ENCODE measurements at places on chromosomes 4 and X.

DNA sequence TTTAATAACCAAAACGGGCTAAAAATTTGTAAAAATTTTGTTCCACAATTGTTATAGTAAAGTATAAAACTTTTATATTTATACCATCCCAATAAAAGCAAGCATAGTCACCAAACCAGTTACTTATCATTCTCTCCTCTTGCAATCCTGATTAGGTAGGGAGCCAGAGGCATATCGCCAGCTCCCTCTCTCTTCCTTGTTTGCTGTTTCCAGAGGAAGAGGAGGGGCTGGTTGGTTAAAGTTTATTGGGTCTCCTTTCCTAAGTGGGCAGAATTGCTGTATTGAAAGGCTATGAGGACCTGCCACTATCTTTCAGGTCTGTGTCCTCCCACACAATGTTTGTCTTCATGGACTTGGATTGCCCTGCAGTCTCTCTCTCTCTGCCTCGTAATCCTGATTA is 29.6 kb upstream of the BBS12 start:
- no peak for DNase-seq

DNA sequence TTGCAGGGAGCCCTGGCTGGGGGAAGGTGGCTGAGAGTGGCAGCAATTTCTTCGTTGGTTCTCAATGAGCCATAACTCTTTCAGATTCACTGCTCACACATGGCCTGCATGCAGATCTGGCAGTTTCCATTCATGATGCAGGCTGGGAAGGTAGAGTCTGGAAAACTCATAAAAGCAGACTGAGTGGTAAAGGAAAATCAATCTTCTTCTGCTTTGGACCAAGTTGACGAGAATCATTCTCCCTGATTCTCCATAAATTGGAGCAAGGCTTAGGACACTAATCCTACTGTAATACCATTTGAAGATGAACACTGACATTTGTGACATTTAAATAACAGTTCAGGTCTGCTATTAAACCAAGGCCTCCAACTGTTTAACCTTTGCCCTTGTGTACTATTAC is 35.3 kb upstream of the HAND2 start:
- DNase-seq = no peak

DNA sequence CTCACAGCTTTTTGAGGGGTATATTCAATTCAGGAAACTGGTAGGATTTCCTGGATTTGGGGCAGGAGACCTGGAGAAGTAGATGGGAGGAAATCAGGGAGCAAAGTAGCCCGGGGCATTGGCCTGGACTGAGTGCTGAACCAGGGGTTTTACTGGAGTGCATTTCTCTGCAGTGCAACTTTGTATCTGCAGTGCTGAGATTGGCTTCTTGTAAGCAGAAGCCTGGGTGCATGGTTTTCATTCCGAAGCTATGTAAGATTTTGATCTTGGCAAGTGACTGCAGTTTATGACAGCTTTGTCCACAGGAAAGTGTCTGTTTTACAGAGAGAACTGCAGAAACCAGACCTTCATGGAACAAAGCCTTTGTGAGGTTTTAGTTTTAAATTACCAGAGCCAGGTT is 158.3 kb downstream of the SPCS3 start:
- peak; percentile 79 for DNase-seq

GRCh38 chr4:10526429-10527222 is 69.4 kb upstream of the ZNF518B start:
- DNase-seq = no peak

- no peak for DNase-seq
Observed at GRCh38 chr4:6229671-6230501, 29.5 kb upstream of the JAKMIP1 start.

GRCh38 chr4:59983852-59984251 is 1216.3 kb upstream of the ADGRL3 start:
- no peak for DNase-seq

DNA sequence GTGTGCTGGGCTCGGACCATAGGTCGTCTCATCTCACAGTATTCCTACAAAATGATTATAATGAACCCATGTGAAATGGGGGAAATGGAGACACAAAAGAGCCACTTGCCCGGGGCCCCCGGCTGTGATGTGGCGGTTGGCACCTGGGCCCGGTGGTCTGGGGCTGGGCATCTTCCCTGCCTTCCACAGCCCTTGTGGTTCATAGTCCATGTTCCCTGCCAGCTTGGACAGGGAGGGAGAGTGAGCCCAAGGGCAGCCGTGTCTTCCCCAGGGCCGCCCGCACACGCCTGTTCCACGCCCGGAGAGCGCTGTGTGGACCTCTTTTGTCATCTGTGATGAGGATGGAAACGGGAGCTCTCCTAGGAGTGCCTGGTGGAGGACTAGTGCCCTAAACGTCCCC is 5.2 kb downstream of the CPZ start:
- DNase-seq = no peak

- DNase-seq = peak; percentile 76
Observed at GRCh38 chr4:147733716-147734344, 1.9 kb downstream of the ARHGAP10 start.

DNA sequence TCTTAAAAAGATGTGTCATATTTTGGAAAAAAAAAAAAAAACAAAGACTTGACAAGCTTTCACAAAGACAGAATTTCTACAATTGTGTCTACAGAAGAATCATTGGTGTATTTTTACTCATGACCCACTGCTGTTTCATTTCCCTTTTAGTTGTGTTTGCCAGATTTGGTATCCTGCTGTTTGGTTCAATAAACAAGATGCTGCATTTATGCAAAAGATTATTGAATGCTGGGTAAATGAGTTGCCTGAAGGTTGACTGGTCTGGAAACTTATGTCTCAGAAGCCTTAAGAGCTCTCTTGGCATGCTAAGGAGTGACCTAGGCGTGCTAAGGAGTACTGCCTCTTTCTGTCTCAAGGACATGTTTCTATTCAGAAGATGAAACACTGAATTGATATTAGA is 64.9 kb upstream of the NPY2R start:
- no peak for DNase-seq

DNA sequence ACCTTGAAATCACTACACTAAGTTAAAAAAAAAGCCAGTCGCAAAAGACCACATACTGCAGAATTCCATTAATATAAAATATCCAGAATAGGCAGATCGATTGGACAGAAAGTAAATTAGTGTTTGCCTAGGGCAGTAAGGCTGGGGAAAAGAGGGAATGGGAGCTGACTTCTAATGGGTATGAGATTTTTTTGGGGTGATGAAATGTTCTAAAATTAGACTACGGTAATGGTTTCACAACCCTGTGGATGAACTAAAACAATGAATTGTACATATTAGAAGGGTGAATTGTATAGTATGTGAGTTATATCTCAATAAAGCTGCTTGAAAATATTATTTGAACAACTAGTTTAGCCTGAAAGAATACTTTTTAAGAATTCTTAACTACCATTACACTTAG is 6.7 kb upstream of the GPRIN3 start:
- DNase-seq = peak; percentile 29

GRCh38 chrX:50813843-50814661 is at the start of gene SHROOM4:
Gene SHROOM4, minus strand, starts transcription at chrX:50814194. Its CDS starts 176 bp downstream, at chrX:50814018.
- DNase-seq = peak; percentile 66

DNA sequence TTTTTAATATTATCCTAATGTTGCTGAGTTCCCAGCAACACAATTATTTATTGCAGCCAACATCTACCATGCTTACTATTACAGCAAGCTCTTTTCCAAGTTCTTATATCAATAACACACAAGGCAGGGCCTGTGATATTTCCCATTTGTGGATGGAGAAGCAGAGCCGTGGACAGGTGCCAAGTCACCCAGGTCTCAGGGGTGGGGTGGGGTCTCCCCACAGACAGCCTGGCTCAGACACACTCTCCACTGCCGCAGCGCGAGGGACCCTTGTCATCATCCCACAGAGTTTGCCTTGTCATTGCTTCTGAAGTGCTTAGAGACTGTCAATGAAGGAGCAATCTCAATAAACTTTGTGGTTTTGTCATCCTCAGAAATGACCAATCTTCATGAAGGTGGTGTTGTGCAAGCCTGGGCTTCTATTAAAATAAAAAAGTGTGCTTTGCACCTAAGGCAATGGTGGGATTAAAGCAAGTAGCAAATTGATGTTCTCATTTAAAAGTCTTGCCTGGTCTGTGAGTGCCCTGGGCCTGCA is 76.1 kb downstream of the SORBS2 start:
- DNase-seq = no peak

DNA sequence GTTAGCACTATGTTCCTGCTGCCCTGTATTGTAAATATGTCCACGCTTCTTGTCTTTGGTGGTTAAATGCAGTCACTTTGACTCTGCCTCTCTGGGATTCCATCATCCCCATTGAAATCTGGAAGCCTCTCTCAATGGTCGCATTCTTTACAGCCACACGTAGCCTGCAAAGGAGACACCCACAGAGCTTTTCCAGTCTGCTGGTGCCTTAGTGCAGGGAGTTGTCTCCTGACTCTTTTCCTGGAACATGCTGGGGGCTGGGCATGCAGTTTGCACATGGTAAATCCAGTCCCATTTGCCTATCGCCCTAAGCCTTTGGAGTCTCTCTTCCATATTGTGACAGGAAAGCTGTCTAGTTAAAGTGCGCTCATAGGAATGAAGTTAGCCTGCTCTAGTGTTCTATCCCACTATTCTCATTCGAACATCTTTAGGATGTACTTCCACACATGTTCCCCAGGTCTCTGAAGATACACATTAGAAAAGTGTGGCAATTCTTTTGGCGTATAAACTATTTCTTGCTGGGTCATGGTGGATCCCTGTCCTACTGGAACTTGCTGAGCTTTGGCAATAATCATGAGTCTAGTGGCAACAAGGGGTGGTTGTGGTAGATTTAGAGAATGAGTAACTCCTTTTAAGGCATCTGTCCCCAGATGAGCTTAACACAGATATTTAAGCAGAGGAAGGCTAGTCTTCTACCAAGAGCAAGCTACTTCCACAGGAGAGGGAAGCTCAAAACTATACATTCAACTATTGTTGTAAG is 33.7 kb downstream of the COQ2 start:
- peak; percentile 66 for DNase-seq

DNA sequence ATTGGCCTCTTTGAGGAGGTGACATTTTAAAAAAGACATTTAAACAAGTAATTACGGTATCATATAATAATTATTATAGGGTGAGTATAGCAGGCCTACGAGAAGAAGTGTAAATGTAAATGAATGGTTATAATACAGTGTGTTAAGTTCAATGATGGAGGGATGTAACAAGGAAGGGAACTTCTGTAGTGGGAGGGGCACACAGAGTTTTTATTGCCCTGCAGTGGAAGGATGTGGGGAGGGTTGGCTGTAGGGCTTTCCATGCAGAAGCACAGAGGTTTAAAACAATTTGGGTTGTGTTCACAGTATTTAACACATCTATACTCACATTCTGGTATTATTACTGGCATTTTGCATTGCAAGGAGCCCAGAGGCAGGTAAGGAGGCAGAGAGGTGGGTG is 41.1 kb downstream of the AFF1 start:
- DNase-seq = no peak

DNA sequence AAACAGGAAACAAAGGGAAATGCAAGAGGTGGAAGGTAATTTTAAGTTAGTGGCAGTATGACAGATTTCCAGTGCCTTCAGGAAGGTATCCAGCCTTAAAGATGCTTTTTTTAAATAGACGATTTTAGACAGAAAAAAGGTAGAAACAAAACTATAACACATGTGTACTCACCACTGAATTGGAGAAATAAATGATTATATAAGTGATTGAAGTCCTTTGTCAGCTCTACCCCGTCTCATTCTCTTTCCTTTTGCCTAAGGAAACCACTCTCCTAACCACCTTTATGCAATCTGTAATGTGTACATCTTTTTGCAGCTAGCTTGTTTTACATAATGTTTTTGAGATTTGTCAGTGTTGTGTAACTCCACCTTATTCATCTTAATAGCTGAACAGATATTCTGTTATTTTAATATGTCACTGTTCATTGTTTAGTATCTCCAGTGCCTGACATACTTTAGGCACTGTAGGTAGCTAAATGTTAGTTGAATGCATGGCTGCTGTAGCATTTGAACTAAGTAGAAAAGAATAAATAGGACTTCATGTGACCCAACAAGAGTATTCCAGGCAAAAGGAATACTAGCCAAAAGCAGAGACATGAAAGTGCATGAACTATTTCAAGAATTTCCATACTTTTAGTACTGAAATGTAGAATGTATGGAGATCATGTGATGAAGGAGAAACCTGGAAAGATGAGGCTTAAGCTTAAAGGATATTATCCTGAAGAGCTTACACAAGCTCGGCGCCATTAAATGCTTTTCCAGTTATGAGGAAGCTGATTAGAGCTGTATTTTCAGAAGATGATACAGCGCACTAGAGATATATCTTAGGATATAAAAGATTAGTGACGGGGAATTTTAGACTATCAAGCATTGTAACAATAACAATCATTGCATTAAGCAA is 865 bp downstream of the FAM200B start:
- no peak for DNase-seq

DNA sequence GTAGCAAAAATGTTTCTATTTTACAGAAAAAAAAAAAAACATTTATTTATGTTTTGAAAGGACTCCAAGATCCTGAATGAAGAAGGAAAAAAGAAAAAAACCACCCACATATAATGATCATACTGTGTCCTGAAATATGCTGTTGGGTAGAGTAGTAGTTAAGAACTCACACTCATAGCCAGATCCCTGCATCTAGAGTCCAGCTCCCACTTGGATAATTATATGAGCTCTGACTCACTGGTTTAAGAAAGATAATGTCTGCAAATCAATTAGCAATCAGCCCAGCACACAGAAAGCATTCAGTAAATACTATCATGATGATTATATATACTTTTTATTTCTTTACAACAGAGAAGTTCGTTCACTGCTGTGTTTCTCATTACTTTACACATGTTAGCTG is 46.7 kb upstream of the MXRA5 start:
- DNase-seq = peak; percentile 31

GRCh38 chr4:31169846-31170245 is 449.7 kb downstream of the PCDH7 start:
- DNase-seq = no peak

GRCh38 chr4:11904117-11904535 is 475.4 kb upstream of the HS3ST1 start:
- no peak for DNase-seq

GRCh38 chr4:13981499-13981898 is 354.0 kb upstream of the BOD1L1 start:
- no peak for DNase-seq

DNA sequence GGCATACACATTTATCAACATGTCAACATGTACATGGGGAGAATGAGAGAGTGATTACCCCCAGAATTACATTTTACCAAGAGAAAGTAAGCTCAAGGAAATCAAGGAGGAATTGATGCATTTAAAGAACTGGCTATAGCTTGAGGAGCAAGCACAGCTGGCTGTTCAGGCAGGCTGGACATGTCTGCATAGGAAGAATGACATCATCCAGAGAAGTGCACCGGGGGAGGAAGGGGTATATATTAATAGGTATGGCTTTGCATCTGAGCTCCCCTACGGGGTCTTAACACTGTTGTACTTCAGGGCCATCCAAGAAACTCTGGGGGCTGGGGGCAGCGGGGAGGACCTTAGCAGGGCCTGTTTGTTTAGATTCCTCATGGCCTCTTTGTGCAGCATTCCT is 222.4 kb upstream of the VCX start:
- DNase-seq = no peak

GRCh38 chrX:107450823-107451509 is 1.5 kb downstream of the FRMPD3 start:
- DNase-seq = no peak

GRCh38 chr4:2087170-2087569 is 28.0 kb downstream of the NAT8L start:
- peak; percentile 30 for DNase-seq
